Astrocyte of the cerebellum (primary cell): ENCODE measurements at places on chromosomes 11 and 22.

- no peak for DNase-seq
Observed at GRCh38 chr11:134753771-134754520, 341.9 kb upstream of the B3GAT1 start.

GRCh38 chr22:19244600-19245352 is 46.7 kb downstream of the CLTCL1 start:
- DNase-seq, result no peak

DNA sequence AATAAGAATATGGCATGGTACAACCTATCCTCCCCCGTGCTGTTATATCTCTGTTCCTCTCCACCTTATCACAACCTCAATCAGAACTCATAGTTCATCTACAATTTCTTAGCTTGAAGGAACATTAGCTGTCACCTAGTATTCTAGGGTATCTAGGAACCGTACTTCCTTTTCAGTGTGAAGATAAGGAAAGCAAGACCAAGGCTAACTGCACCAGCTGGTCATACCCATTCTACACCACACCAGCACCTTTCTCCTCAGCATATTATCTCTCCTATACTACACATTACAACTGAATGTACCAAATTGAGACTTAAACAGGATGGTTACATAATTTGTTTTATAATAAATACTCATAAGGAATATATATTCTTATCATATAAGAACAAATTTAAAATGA is 73.1 kb downstream of the ARHGAP32 start:
- no peak for DNase-seq

GRCh38 chr11:46413760-46414465 is 22.3 kb upstream of the CHRM4 start:
- no peak for DNase-seq

- no peak for DNase-seq
Observed at GRCh38 chr11:29495676-29496075, 521.2 kb downstream of the KCNA4 start.

- no peak for DNase-seq
Observed at GRCh38 chr11:12142909-12143308, 32.5 kb downstream of the MICAL2 start.

DNA sequence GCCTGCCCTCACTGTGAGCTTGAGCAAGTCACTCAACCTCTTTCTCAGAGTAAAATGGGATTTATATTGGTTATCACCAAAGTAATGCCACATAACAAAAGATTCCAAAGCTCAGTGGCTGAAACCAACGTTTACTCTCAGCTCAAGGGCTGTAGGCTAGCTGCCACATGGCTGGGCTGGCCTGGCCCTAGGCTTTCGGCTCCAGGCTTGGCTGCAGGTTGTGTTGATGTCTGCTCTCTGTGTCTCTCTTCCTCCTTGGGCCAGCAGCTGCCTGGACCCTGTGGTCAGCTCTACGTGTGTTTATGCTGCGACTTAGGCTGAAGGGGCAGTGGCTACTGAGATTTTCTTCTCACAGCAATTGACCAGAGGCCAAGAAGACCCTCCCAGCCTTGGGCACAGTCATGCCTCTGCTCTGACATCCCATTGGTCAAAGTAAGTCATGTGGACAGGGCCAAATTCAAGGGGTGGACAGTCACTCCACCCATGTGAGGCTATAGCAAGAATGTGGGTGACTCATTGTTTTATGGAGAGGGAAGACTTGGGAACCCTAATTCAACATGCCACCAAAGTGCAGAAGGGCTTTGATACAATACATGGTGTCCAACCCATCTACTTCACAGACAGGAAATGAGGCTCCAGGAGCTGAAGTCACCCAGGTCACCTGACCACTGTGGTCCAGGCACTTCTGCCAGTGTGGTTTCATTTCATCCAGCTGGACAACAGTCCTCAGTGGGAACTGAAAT is 90.6 kb downstream of the TSPAN18 start:
- no peak for DNase-seq

DNA sequence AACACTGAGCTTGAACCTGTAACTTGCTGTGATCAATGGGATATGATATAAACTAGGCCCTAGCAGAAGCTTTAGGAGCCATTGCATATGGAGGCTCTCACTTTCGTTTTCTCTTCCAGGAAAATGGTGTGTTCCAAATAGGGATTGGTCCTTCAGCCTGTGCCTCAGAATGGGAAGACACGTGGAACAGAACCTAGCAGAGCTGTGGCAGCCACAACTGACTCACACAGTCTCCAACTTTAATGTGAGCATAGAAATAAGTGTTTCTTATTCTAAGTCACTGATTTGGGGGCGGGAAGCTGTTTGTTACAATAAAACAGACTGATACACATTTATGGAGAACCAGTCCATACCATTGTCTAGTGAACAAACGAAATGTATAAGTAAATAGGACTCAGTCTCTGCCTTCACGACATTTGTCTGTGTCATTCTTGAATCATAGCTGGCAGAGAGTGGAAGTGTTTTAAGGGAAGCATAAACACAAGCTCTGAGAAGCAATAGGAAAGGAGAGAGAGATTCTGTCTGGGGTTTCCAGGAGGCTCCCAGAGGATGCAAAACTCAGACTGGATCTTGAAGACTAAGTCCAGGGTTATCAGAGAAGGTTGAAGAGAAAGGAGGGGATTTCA is 97.3 kb downstream of the GALNT18 start:
- no peak for DNase-seq
